IMR-90 (cell line): ENCODE measurements at places on chromosomes 5 and 9.

DNA sequence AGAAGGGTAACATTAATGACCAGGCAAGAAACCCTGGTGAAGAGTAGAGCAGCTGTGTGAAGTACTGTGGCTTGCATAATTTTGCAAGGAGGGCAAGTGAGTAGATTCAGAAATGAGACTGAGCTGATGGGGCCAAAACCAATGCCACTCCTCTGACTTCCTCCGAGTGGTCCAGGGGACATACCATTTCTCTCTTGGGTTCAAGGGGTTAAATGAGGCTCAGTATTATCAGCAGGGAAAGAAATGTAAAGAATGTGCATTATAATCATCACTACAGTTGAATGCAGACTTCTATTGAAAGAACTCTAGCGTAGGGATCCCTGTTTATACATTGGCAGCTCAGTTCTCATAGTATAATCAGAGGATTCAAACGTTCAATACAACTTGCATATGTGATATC, 9.9 kb downstream of the POLR3G start:
- DNase-seq, result peak; percentile 14

- no peak for DNase-seq
Observed at GRCh38 chr5:154044099-154044498, 5.3 kb downstream of the MFAP3 start.

GRCh38 chr5:85545129-85545528, 1072.6 kb upstream of the COX7C start:
- no peak for DNase-seq

GRCh38 chr9:123769719-123770118, 160.2 kb downstream of the DENND1A start:
- no peak for DNase-seq

DNA sequence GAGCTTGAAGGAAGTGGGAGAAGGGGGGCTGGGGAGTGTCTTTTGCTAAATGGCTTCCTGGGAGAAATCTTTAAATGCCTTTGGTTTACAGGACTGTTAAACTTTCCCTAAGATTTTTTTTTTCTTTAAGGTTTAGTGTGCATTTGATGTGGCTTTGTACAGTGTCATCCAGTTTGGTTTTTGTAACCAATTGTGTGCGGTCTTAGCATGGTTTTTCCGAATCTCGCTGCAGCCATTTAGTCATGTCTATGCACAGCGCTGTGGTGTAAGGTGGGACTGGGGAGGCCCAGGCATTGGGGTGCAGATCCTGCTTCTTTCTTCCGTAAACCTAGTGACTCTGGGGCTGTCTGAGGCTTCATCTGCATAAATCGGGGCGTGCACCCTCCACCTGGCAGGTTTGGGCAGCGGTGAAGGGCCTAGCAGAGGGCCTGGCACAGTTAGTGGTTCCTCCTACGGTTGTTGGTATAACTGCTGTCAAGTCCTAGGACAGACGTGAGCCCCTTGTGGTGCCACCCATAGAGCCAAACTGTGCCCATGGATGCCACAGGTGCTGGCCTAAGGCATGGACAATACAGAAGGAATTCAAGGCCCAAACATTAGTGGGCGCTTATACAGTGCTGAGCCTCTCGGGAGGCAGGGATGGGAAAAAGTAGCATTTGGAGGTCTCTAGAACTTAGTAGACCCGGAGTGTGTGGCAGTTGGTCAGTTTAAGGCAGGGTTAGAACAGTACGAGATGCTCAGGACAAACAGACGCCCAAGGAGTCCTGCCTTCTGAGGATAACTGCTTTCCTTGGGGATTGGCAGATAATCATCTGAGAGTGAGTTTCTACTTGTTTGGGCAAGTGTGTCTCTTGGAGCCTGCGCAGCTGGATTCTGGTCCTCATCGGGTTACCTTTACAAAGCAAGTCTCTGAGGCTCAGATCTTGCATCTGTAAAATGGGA, 1.5 kb downstream of the PRRC2B start:
- DNase-seq, result no peak

DNA sequence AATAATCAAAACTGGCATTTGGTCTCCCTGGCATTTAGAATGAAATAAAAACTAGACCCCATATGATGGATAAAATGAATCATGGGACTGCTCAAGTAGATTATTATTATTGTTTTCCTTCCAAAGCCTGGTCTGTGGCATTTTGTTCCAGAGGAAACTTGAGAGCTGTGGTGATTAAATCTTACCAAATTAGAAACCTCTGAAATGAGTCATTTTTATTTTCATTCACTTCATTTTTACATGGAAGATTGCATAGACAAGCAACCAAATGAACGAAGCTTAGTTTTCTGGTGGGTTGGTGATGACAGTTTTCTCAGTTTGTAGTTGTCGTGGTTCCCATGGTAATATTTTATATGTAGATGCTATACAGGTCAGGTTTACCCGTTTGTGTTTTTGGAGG, 23.4 kb downstream of the PAM start:
- peak; percentile 74 for DNase-seq

- peak; percentile 36 for DNase-seq
Observed at GRCh38 chr5:79493596-79494345, 20.2 kb downstream of the HOMER1 start.

GRCh38 chr9:21160178-21160577, 6.3 kb downstream of the IFNA21 start:
- no peak for DNase-seq

DNA sequence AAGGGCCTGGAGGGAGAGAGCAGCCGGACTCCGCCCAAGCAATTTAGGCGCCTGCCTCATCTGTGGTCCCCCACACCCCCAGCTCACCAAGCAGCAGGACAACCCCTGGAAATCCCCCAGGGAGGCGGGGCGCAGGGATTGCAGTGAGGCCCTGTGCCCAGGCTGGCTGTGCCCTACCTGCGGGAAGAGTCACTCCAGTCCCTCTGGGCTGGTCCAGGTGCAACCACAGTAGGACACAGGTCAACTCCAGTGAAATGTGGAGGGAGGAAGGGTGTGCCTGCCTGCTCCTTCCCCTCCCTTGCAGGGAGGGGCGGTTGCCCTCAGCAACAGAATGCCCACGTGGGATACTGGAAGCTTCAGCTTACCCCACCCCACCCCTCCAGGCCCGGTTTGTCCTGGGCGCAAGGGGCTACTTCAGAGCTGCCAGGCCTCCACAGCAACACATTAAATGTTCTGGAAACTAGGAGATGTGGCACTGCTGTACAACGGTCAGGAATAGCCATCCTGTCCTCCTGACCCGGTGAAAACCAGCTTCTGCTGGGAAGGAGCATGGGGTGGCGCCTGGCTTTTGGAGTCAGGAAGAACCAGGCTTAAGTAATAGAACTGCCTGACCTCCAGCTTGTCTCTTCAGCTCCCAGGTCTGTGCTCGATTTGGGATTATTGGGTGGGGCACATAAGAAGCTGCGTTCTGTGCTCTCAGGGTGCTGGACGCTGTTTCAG, 22.5 kb downstream of the ABO start:
- DNase-seq, result no peak

DNA sequence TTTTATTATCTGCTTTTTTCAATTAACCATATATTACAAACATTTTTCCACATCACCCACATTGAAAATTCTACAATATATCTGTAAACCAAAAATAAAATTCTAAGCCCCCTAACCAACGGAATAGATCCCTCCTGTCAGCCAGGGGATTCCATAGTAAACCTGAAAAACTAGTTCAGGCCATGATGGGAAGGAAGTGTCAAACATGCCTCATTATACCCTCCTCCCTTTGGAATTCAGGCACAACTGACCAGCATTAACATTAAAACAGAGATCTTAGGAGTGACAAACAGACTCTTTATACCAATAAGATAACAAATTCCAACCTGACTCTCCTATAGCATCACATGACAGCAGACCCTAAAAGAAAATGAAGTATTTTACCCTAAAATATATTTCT, 113.7 kb upstream of the DMRT1 start:
- DNase-seq, result no peak

- no peak for DNase-seq
Observed at GRCh38 chr5:84285641-84286637, 98.7 kb downstream of the EDIL3 start.

DNA sequence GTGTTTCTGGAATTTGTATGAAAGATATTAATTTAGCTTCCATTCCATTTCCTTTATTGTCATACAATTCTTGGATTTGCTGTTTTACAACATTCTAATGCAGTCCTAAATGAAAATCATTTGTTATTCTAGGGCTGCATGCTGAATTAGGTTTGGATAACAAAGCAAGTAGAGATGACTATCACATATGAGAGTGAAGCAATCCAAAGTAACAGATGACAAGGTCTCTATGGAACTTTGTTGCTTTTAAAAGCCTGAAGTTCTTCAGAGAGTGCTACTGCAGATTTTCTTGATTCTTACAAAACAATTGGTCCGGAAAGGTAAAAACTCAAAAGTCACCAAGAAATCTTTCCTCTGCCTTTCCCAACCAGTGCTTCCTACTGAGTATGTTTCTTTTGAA, 56.9 kb upstream of the VCAN start:
- DNase-seq, result peak; percentile 52

- DNase-seq, result peak; percentile 40
Observed at GRCh38 chr5:34721327-34721726, 65.2 kb downstream of the RAI14 start.

- DNase-seq, result no peak
Observed at GRCh38 chr9:136900988-136901515, 14.7 kb downstream of the TRAF2 start.

- no peak for DNase-seq
Observed at GRCh38 chr5:72917371-72917776, 38.5 kb upstream of the FCHO2 start.

DNA sequence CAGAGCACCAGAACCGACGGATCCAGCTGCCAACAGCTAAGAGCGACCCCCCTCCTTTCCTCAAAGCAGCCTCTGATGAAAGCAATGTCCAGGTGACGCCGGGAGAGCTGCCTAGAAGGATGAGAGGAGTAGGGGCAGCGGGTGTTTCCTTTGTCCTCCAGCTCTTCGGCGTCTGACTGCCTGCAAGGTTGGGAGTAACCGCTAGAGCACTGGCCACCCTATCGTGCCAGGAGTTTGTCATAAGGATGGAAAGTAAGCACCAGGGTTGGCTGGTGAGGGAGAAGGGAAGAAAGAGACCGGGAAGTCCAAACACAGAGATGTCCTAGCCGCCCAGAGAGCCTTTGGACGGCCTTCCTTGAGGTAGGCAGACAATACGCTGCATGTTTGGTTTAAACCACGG, 10.8 kb downstream of the MRPL36 start:
- no peak for DNase-seq

DNA sequence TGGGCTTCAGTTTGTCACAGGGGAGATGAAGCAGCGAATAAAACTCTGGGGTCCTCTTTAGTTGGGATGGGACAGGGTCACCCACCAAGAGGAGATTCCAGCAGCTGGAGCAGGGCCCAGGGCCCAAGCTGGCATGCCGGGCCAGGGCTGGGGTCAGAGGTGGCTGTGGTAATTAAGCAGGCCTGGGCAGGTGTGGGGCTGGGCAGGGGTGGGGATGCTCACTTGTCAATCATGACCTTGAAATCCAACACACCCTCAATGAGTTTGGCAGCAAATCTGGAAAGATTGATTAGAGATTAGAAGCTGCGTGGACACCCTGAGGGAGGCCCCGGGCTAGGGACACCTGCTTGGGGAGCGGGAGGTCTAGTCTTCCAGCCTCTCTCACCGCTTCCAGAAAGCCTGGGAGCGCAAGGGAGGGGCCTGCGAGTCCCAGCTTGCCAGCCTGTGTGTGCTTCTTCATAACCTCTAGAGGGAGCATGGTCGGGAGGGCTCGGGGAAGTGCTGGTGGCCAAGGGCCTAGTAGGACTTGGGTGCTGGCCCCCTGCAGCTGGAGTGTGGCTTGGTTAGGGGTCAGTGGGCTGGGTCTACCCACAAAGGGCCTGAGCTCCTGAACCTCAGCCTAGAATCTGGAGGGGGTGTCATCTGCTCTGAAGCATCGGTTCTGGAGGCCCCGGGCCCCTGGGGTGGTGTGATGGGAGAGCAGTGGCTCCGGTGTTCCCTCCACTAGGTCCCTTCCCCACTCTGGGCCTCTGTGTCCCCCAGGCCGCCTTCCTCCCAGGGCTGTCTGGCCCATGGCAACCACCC, 7.6 kb downstream of the CRAT start:
- peak; percentile 35 for DNase-seq

GRCh38 chr5:140432916-140433315, 31.3 kb downstream of the ANKHD1 start:
- no peak for DNase-seq

GRCh38 chr9:136133959-136134484, 15.3 kb upstream of the TMEM250 start:
- no peak for DNase-seq

DNA sequence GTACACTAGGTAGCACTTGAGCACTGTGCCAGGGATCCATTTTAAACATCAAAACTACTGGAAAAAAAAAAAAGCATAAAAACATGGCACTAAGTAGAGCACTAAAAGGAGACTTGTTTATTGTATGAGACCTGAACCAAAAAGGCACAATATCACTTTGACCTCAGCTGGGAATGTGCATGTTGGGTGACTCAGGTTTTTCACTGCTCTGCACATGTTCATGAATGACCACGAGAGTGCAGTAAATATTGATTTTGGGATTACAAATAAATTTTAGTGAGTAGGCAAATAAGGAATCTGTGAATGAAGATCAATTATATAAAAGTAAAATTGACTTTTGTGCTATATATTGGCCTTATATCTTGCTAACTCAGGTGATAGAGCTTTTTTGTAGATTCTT, 11.8 kb downstream of the RMI1 start:
- DNase-seq, result peak; percentile 55

GRCh38 chr5:113764382-113764781, 250.9 kb downstream of the YTHDC2 start:
- DNase-seq, result no peak

GRCh38 chr9:13941714-13942113, 372.2 kb downstream of the NFIB start:
- peak; percentile 6 for DNase-seq

GRCh38 chr5:134545070-134545868, 19.8 kb downstream of the JADE2 start:
- no peak for DNase-seq
